IPS-NIHi11 (cell line): ENCODE measurements at places on chromosomes 4 and X.

DNA sequence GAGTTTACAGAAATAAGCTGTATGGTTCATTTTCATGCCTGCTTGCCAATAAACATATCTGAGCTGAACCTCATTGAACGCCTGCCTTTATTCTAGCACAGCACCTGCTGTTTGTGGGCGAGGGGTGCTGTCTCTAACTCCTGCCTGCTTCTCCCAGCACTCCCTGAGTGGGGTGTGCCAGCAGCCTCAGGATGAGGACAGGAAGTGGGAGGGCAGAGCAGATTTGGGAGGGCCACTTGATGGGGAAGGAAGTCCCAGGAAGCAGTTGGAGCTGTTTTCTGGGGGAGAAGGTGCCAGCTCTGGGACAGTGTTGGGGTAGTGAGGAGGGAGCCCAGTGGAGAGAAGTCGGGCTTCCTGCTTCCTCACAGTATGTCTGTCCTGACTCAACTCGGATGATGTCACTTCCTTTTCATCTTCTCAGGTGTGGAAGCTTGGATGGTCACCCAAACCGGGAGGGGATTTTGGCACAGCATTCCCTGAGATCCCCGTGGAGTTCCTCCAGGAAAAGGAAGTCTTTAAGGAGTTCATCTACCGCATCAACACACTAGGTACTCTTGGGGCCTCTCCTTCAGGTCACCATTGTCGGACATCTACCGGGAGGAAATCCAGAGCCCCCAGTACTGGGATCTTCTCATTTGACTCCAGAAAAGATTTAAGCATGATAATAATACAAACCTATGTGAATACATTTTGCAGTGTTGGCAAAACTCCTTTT lies 29.0 kb upstream of the MSANTD1 start:
- DNase-seq: no peak

DNA sequence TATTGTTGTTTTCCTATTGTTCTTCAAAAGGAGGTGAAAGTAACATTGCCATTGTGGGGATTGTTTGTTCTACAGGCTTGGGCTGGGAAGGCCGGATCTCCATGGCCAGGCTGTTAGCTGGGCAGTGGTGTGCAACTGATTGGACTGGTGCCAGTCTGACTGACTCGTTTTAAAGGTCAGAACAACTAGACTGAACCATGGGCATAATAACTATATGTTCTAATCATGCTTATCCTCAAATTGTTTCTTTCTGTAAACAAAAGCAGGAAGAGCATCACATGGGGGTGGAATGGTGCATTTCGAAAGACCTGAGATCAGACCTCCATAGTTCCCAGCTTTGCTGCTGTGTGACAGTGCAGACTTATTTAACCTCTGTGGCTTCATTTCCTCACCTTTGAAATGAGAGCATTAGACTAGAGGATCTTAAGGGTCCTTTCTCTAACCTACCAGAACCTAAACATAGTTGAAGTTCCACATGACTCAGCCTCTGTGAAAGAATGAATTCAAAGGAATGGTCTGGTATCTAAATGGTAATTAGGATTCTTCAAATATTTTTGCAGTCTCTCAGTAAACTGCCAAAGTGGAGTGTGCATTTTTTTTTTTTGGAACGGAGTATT lies 66.7 kb upstream of the PGRMC2 start:
- DNase-seq: peak; percentile 25

- no peak for DNase-seq
Observed at GRCh38 chrX:50913520-50913919, 3.0 kb downstream of the BMP15 start.

DNA sequence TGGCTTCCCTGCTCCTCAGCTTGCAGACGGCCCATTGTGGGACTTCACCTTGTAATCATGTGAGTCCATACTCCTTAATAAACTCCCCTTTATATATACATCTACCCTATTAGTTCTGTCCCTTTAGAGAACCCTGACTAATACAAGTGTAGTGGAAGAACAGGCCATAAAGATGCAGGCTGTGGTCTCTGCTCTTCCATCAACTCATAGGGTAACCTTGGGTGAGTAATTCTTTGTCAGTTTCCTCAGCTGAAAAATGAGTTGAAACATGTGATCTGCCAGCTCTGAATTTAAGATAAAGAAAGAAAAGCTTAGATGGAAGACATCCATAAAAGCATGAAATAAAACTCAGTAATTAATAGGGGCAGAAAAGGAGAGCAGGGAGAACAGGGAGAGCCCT lies 103.6 kb downstream of the ENOX2 start:
- no peak for DNase-seq

DNA sequence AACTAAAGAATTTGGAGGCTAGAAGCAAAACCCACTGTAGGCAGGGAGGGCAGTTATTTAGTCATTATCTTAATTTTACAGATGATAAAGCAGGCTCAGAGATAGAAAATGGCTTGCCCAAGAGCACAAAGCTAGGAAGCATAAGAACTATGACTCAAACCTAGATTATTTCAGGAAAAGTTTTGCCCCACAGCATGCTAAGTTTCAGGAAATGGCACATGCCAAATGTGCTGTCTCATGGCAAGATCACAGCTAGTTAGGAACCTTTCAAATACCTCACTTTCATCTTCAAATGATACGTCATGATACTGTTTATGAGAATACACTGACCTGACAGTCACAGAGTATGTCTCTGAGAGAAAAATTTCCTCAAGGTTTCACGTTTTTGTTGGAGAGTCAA lies 78.5 kb upstream of the SPANXC start:
- no peak for DNase-seq

DNA sequence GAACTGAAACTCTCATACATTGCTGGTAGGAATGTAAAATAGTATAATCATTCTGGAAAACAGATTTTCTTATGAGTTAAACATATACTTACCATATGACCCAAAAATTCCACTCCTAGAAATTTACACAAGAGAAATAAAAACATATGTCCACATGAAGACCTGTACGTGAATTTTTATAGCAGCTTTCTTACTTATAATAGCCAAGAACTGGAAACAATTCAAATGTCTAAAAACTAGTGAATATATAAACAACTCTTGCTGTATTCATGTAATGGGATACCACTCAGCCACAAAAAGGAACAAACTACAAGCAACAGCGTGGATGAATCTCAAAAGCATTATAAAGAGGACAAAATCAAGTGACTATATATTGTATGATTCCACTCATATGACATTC lies 27.5 kb downstream of the TMEM156 start:
- DNase-seq: no peak

DNA sequence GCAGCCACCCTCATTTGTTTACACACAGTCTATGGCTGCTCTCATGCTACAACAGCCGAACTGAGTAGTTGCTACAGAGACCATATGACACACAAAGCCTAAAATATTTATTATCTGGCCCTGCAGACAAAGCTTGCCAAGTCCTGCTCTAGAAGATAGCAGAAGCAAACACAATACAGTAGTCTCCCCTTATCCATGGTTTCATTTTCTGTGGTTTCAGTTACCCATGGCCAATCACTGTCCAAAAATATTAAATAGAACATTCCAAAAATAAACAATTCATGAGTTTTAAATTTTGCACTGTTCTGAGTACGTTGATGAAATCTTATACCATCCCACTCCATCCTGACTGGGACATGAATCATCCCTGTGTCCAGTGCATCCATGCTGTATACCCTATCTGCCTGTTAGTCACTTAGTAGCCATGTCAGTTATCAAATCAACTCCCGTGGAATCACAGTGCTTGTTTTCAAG lies 40.2 kb upstream of the ZNF81 start:
- no peak for DNase-seq

GRCh38 chr4:6395466-6396228 lies 76.8 kb downstream of the PPP2R2C start:
- DNase-seq: no peak

DNA sequence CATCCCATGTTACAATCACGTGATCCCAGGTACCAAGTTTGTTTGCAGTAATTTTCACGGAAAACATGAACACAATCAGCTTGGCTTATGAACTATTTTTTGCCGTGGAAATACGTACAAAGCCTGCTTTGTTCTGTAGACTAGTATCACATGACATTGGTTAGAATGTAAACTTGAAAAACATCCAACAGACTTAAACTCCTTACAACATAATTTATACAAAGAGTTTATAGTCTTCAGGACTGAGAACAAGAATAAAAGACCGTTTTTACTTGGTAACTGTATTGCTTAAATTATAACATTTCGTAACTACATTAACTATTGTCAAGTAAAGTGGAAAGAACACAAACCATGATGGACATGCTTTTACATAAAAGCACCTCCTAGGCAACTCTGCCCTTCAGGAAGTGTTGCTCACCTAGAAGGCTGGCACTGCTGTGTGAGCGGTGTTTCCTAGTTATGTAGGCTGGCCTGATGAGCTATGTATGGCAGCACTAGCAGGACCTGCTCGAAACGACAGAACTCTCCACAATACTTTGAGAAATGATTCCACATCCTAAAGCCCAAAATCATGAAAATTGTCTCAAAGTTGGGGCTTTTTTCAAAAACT lies 41.8 kb upstream of the WDR1 start:
- no peak for DNase-seq

GRCh38 chrX:118189628-118190027 lies 73.0 kb upstream of the KLHL13 start:
- no peak for DNase-seq

DNA sequence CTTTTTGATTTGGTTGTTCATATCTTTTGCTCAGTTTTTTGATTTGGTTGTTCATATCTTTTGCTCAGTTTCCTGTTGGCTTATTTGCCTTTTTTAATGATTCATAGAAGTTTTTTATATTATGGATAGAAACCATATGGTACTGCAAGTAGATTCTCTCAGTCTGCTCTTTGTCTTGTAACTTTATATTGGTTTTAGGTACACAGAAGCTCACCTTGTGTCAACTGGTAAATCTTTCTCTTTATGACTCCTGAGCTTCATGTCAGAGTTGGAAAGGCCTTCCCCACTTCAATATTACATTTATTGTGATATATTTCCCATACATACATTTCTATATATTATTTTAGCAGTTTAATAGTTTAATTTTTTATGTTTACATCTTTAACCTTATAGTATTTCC lies 8.2 kb upstream of the VGLL1 start:
- no peak for DNase-seq

GRCh38 chr4:153375303-153375702 lies 30.8 kb downstream of the MND1 start:
- DNase-seq: no peak

DNA sequence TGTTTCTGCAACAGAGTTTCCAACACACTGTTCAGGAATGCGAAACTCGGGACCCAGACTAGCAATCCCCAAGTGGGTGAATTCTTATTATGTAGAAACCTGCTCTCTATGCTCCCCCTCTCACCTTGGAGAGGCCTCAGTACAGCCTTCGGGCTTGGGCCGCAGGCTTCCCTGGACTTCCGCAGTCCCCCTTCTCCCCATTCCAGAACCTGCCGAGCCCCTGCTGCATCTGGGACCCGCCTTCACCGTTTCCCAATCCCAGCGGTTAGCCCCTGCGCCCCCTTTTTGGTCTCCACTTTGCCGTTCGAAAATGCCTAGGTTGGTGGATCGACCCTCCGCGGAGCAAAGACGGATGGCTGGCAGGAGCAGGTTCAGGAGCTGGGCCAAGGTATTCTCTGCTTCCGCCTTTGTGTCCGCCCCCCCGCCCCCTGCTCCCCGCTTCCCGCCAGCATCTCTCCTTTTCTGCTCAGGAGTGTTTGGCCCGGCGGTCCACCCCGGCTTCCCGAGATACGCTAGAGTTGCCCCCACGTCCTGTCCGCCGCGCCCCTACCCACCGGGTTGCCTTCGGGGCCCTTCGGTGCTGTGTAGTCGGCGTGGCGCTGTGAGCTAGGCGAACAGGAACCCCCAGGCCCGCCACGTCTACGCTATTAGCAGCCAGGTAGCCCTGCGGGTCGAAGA lies 11.5 kb downstream of the HAND2 start:
- no peak for DNase-seq

DNA sequence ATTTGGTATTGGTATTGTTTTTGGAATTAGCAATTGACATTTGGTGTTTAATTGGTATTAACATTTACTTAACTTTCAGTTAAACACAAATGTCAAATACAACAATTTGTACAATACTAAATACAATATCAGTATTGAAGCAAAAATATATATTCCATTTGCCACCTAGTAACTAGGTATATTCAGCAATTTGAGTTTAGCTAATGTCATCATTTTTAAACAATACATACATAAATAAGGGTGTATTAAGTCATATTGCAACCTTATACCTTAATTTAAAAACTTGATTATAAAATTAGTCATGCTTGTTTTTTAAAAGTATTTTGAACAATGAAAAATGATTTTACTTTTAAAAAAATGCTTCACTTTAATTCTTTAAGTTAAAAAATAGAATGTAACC lies 53.3 kb downstream of the FBXO8 start:
- no peak for DNase-seq
